ENCODE measurements at places on chromosomes 12 and 14.

- DNase-seq: no peak
Measured at GRCh38 chr12:105773471-105773870, 365.3 kb downstream of the NUAK1 start.

DNA sequence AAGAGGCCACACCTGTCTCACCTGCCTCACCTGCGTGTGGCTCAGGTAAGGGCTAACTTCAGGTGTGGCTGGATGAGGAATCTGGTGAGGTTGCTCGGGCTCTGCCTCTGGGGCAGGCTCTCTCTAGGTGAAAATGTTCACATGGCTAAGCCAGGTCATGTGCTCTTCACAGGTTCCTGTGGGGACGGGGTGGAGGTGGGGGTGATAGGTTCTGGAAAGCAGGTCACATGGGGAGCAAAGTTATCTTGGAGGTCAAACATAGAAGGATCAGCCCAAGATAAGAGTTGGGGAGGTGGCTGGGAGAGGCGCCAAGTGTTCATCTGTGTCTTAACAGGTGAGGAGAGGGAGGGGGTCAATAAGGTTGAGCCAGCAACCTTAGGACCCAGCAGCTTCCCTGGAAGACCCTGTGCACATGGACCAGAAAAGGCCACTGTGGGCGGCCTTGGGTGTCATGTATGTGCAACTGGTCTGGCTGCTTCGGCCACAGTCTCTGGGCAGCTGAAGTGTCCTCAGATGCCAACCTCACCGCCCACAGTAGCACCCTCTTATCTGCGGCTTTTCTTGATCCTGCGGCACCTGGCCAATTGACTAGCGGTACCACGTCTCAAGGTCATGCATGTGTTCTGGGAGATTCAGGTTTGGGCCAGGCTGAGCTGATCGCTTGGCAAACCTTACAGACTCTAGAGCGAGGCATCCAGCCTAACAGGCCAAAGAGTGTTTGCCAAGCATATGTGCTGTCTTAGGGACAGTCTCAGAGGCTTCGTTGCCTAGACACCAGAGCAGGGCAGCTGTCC, 60.5 kb downstream of the CACNA1C start:
- no peak for DNase-seq

GRCh38 chr12:15152456-15152855, 68.8 kb downstream of the RERG start:
- no peak for DNase-seq

DNA sequence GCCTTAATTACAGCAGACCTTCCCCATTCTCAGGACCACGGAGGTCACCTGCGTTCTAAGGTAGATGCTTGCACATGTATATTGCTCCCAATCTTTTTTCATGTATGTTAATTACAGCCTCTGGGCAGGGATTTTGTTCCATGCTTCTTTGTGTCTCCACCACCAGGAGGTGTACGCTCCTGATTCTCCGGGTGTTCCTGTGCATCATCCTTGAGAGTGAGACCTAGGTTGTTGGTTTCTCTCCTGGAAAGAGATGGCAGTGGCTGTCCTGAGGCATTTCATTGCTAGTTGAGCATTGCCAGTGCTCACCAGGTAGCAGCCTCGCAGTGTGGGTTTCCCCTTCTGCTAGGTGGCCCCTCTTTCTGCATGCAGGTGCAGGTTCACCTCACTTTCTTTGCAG, 52.8 kb downstream of the KCNK13 start:
- no peak for DNase-seq

DNA sequence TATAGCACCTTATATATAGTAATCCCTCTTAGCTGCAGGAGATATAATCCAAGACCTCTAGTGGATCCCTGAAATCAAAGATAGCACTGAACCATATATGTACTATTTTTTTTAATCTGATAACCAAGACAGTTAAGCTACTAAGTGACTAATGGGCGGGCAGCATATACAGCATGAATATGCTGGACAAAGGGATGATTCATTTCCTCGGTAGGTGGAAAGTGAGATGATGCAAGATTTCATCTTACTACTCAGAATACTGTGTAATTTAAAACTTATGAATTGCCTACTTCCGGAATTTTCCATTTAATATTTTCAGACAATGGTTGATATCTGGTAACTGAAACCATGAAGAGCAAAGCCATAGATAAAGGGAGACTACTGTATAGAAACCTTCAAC, 36.2 kb downstream of the PRMT8 start:
- no peak for DNase-seq

GRCh38 chr12:82862876-82863649, 176.4 kb downstream of the TMTC2 start:
- peak; percentile 32 for DNase-seq

Measured in NCI-H526 treated with DMSO at 0.1 percent for 48 hours (cell line).